ENCODE measurements at places on chromosomes 13 and 19. TPM values are rescaled to one million over a fixed set of nuclear protein-coding genes. Genes with fewer than 3 reads are reported as not detected.

The TMEM38A gene
- 11.3 TPM for total RNA-seq

The PTPRS gene
- 207 TPM for total RNA-seq

The SYMPK gene
- 27.1 TPM for total RNA-seq

The ZNF571 gene
- 12.6 TPM for total RNA-seq

The ARRDC5 gene
- total RNA-seq, result not detected

The GARIN5A gene
- 2.4 TPM for total RNA-seq

The DHRS12 gene
- total RNA-seq, result 3.1 TPM

The NLRP4 gene
- not detected for total RNA-seq

The UNC13A gene
- 27.4 TPM for total RNA-seq

The PGLYRP2 gene
- total RNA-seq, result not detected

The CFAP97D2 gene
- not detected for total RNA-seq

The RFPL4AL1 gene
- not detected for total RNA-seq

The MYH14 gene
- 2.6 TPM for total RNA-seq

The GSX1 gene
- total RNA-seq, result 0.36 TPM

The ZNF441 gene
- total RNA-seq, result 37.8 TPM

The IGSF23 gene
- not detected for total RNA-seq

The KCNRG gene
- total RNA-seq, result 14.4 TPM

The IZUMO2 gene
- total RNA-seq, result not detected

The OLFM4 gene
- 0.36 TPM for total RNA-seq

The ZNF471 gene
- total RNA-seq, result 28.3 TPM

The EEF1AKMT1 gene
- 10.3 TPM for total RNA-seq

The NCLN gene
- total RNA-seq, result 11.4 TPM

The CEACAM7 gene
- 0.36 TPM for total RNA-seq

The WDR88 gene
- total RNA-seq, result not detected

The SHD gene
- total RNA-seq, result 10.1 TPM

The B3GNT3 gene
- not detected for total RNA-seq

The PBX4 gene
- 13.3 TPM for total RNA-seq

The CCNA1 gene
- total RNA-seq, result 6.6 TPM

The SMIM44 gene
- total RNA-seq, result not detected

The LPAR6 gene
- total RNA-seq, result 12.4 TPM

The DENND1C gene
- total RNA-seq, result 0.18 TPM

The CHST8 gene
- total RNA-seq, result 7.3 TPM

The SYNGR4 gene
- 0.27 TPM for total RNA-seq

The ZNF491 gene
- total RNA-seq, result 20.2 TPM

The POU2F2 gene
- total RNA-seq, result 3.7 TPM

The HSPB6 gene
- total RNA-seq, result not detected

The ONECUT3 gene
- total RNA-seq, result not detected

The PGPEP1 gene
- 13.4 TPM for total RNA-seq

The OR7A5 gene
- not detected for total RNA-seq

The KLF1 gene
- total RNA-seq, result 0.73 TPM

The SERTAD3 gene
- total RNA-seq, result 6.5 TPM

The COL5A3 gene
- total RNA-seq, result 0.73 TPM

The TMEM190 gene
- not detected for total RNA-seq

The CLEC17A gene
- total RNA-seq, result not detected

The ARHGAP45 gene
- 2.0 TPM for total RNA-seq

The STARD13 gene
- total RNA-seq, result 28.0 TPM

The GGACT gene
- total RNA-seq, result 3.3 TPM

The ZNF600 gene
- total RNA-seq, result 3.7 TPM
